ENCODE measurements at places on chromosomes 1 and 21.

- DNase-seq: no peak
Measured at GRCh38 chr1:81617308-81617967, 183.3 kb upstream of the ADGRL2 start.

GRCh38 chr1:17101261-17101660 is 18.0 kb downstream of the PADI2 start:
- DNase-seq: no peak

DNA sequence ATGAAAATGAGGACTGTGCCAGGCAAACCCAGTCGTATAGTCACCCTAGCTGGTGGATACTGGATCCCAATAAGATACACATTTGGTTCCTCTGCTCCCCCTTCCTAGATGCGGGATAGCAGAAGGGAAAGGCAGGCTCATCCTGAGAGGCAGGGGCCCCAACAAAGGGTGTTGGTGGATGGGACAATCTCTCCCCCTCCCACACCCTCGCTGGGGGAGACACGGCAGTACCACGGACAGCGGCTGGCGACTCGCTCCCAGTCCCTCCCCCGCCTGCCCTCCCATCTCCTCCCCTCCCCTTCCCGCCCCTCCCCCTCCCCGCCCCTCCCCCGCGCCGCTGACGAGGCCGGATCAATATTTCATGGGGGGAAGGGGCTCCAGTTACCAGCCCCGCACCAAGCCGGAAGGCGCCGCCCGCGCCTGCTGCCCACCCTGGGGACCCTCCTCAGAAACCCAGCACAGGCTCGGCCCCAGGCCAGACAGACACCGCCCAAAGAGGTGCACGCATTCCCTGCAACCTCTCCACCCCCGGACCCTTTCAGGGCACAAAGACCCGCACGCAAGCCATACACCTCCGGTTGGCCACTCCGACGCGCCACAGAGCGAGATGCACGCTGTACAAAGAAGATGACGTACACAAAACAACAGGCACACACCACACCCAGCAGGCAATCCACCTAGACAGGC is 11.5 kb downstream of the RIMS3 start:
- DNase-seq: no peak

DNA sequence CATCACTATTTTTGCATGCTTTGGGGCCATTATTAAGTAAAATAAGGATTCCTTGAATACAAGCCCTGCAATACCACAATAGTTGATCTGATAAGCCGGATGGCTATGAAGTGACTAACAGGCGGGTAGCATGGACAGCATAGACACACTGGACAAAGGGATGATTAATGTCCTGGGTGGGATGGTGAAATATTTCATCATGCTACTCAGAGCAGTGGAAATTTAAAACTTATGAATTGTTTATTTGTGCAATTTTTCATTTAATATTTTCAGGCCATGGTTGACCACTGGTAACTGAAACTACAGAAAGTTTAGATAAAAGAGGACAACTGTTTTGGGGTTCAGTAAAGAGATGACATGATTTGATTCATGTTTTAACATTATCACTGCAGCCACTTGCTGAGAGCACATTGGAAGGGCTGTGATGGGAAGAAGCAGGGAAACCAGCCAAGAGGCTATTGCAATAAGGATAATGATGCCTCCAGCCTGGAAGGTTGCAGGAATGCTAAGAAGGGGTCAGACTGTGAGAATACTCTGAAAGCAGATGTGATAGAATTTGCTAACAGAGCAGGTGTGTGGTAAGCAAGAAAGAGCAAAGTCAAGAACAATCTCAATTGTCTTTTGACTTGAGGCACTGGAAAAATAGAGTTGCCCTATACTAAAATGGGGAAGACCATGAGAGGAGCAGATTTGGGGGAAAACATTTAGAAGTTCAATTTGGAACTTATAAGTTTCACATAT is 62.5 kb upstream of the TNFSF4 start:
- no peak for DNase-seq

GRCh38 chr1:11790880-11791715 is 14.7 kb downstream of the MTHFR start:
- no peak for DNase-seq

DNA sequence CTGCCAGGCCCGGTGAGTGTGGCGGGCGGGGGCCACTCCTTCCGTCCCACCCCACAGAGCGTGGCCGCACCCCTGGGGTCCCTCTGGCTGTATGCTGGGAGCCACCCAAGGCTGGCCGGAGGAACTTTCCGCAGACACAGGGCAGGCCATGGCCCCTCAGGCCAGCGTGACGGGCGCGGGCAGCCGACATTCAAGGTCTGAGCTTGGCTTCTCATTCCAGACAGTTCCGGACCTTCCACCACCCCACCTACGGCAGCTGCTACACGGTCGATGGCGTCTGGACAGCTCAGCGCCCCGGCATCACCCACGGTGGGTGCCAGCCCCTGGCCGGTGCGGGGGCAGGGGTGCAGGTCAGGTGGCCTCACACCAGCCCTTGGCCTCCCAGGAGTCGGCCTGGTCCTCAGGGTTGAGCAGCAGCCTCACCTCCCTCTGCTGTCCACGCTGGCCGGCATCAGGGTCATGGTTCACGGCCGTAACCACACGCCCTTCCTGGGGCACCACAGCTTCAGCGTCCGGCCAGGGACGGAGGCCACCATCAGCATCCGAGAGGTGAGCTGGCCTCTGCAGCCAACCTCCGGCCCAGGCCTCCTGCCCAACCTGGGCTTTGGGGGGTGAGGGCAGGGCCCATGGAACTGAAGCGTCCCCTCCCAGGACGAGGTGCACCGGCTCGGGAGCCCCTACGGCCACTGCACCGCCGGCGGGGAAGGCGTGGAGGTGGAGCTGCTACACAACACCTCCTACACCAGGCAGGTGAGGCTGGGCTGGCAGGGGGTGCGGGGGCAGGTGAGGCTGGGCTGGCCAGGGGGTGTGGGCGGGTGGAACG is 7.3 kb downstream of the SCNN1D start:
- DNase-seq: no peak

All from stimulated activated CD4-positive, alpha-beta T cell treated with anti-CD3 and anti-CD28 coated beads, Interleukin-12 subunit alpha, Interleukin-12 subunit beta, amount 100 ng/mL, for 48 hours (primary cell).